CD4-positive, alpha-beta memory T cell (primary cell): ENCODE measurements at places on chromosomes 7 and 10. TPM values are rescaled to one million over a fixed set of nuclear protein-coding genes. Genes with fewer than 3 reads are reported as not detected.

DNA sequence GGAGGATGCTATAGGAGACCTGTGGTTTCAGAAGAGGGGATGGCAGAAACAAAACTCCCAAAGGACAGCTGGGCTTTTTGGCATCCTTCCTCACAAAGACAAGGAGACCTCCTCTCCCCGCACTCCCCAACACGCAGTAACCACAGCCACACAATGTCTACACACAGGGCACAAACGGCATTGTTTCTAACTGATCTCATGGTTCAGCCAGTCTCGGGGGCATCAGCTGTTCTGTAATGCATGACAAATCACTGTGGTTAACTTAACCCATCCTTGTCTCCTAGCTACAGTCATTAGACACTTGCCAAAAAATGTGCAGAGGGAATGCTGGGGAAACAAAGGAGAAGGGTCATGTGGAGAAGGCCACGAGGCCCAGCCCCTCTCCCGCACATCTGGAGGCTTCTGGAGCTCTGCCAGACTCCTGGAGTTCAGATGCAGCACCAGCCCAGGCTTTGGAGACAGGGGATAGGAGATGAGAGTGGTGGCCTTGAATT, 7.6 kb upstream of the ADAMTS14 start:
- no peak for DNase-seq

The HOXA1 gene
- 0.73 TPM for total RNA-seq

GRCh38 chr10:43202224-43202656, 64.0 kb downstream of the CSGALNACT2 start:
- peak; percentile 43 for DNase-seq

- DNase-seq, result no peak
Observed at GRCh38 chr10:112539340-112539739, 92.3 kb downstream of the VTI1A start.

- DNase-seq, result no peak
Observed at GRCh38 chr10:31143331-31143935, 111.8 kb upstream of the ZNF438 start.

The GLI3 gene
- not detected for total RNA-seq

The VDAC2 gene
- total RNA-seq, result 76.9 TPM

DNA sequence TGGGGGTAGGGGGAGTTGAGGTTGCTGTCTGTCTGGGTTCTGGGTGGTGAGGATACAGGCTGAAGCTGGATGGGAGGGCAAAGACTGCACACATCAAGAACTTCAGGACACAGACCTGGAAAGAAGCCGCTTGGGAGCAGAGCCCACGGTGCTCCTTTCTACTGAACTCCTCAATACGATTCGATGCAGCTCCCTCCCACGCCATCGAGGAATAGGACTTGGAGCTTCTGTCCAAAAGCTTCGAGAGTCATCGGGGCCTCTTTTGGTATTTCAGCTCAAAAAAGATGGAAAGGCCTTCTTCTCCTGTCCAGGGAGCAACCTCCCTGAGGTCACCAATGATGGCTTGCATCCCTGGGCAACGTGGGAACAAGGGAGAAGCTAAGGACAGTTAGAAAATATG, 407.1 kb upstream of the MGMT start:
- no peak for DNase-seq

The ELFN1 gene
- 0.12 TPM for total RNA-seq
